ENCODE measurements at places on chromosomes 1 and 21.
A peak's percentile ranks its signal among the peaks of the same experiment; 100 is the strongest.

- DNase-seq = no peak
These were observed 59.7 kb downstream of the MEF2D start for GRCh38 chr1:156440654-156441437.

- DNase-seq = no peak
These were observed 6.3 kb downstream of the IKBKE start for GRCh38 chr1:206476591-206476990.

- DNase-seq = peak; percentile 65
These were observed 5.1 kb upstream of the HES4 start for GRCh38 chr1:1004780-1005697.

GRCh38 chr1:190119683-190120082 lies 358.0 kb downstream of the BRINP3 start:
- DNase-seq = no peak

DNA sequence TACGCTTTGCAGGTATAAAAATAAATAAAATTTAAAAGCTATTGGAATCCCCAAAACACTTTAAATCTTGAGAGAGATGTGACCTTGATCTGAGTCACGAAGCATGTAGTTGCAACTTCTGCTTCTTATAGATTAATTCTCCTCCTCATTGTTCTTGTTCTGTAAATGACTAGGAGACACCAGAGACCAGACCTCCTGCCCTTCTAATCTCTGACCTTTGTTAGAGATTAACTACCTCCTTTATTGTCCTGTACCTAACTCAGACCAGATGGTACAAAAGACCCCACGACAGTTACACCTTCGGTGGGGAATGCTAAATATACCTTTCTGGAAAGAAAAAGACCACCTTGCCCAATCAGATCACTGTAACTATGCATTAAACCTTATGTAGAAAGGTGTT lies 76.9 kb upstream of the NEK2 start:
- no peak for DNase-seq

- DNase-seq = no peak
These were observed 8.8 kb upstream of the COG2 start for GRCh38 chr1:230633469-230633868.

Data from A172 (cell line).